NCI-H774 (cell line): ENCODE measurements at places on chromosomes 7 and 10.

- DNase-seq: no peak
These were observed 79.9 kb downstream of the FGFR2 start for GRCh38 chr10:121518333-121518732.

DNA sequence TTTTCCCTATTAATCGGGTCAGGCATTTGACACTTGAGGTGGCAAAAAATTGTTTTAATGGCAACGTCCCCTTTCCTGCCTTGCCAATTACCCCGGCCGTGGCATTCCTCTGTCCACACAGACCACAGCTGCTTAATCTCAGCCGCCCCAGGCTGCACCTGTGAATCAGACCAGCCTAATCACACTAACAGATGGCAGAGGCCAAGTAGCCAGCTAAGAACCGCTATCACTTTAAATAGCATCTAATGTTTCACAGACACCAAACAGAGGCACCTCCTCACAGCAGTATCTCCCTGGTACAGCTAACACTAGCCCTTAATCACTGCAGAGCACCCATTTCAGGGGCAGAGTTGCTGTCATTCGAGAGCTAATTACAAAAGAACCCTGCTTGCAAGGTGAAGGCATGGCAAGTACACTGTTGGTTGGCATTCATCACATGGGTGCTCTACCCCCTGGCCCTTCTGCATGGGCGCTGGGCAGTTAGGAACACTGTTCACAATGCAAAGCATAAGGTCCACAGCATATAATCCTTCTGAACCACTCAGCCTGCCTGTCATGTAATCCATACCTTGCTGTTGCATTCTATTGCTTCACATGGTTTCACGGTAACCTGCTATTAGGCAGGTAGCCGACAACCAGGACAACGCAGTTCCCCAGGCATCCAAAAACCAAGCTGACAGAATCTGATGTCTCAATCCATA, 38.8 kb downstream of the FGFR2 start:
- DNase-seq: no peak

DNA sequence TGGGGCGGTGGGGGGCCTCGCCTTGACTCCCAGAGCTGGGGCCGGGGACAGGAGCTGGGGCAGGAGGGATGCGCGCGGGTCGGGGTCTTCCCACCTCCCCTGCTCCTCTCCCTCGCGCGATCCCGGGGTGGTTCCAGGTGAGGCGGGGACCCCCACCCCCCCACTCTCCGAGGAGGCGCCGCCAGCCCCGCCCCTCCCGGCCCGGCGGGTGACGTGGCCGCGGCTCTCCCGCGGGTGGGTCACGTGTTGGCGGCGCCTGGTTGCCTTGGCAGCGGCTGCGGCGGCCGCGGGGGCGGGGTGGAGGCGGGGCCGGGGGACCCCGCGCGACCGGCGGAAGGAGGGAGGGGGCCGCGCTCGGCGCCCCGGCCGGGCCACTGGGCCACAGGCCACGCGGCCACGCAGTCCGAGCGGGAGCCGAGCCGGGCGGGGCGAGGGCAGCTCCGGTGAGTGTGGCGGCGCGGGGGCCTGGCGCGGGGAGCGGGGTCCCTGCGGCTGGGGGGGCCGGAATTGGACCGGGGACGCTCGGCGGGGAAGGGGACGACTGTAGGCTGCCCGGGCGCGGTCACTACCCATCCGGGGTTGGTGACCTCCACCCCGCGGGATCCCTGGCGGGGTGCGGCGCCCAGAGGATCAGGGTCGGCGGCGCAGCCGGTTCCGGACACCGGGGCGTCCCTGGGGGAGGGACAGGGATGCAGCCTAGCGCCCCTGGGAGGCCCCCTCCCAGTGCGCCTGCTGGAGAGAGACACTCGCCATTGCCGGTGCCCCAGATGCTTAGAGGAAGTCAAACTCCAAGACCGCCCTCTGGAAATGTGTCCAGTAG, at the start of gene ORAI2:
Gene ORAI2, plus strand, starts transcription at position 357 of the 820 bp plus-strand sequence. CDS start 5,382 bp downstream, outside the sequence.
- DNase-seq: peak; percentile 64

GRCh38 chr10:3043512-3044368, 23.6 kb upstream of the PFKP start:
- DNase-seq: peak; percentile 80

- no peak for DNase-seq
These were observed 272.3 kb upstream of the C7orf33 start for GRCh38 chr7:148318102-148318811.

DNA sequence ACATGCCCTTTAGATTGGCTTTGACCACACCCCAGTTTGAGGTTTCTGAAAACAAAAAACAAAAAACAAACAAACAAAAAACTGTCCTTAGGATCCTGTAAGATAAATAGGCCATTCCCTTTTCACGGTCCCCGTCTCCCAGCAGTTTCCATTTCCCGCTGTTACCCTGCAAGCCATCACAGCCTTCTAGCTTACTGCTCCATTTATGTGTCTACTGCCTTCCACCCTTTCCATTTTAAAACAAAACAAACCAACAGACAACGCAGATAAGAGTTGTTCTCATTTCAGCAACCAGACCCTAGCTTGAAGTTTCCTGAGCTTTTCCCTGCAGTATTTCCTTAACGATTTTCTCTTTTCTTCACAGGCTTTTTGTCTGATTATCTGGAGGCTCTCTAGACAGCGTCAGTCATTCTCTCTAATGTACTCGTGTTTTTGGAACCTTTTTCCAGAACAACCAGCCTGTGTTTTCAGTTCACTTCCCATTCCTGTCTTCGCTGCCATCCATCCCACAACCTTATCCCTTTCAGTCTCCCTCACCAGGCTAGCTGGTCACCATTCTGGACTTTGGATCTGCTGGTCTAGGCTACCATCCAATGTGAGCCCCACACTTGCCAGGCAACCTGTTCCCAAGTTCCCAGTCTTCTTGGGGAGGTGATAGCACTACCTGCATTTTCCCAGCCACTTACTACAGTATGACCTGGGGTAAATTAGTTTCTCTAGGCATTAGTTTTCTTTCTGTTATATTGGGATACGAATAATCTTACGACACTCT, 317.3 kb upstream of the FZD1 start:
- no peak for DNase-seq

- no peak for DNase-seq
These were observed 194.1 kb downstream of the FANK1 start for GRCh38 chr10:126090443-126090842.

DNA sequence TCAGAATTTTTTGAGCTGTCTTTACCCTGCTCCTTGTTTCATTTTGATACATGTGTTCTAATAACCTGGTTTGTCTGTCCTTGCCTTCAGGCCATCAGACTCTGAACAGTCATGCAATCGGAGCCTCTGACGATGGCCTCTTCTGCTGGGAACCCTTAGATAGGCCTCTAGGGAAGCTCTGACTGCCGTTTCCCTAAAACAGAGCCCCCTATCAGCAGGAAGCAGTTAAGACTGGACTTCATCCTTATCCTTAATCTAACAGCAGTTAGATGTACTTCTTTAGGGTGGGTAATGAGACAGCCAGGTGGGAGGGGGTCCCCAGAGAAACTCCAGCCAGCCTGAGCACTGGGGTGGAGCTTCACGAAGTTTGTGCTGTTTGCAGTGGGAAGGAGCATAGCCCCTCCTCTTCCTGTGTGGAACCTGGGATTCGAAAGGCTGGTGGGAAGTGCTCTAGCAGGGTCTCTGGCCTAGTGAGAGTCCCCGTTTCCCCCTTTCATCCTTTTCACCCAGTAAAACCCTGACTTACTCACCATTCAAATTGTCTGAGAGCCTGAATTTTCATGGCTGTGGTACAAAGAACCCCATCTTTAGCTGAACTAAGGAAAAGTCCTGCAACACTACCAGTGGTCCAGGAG, 28.4 kb upstream of the SORCS3 start:
- no peak for DNase-seq

- no peak for DNase-seq
These were observed 29.4 kb downstream of the TAS2R41 start for GRCh38 chr7:143507094-143507518.

DNA sequence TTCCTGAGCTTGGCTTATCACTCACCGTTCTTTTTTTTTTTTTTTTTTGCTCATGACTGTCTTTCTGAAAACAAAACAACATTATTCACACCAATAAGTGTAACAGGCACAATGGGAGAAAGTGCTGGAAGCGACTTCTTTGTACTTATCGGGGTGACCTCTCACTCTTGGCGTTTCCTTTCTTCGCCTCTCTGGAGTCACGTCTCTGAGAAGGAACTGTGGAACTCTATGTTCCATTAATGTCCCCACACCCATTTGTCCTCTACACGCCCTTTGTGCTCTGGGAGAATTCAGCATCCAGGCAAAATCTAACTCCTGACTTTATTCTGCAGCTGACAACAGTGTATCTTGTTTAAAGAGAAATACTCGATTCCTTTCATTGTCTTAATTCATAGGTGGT, 70.8 kb upstream of the FAM204A start:
- no peak for DNase-seq

GRCh38 chr7:12757443-12757842, 70.0 kb downstream of the ARL4A start:
- DNase-seq: no peak

DNA sequence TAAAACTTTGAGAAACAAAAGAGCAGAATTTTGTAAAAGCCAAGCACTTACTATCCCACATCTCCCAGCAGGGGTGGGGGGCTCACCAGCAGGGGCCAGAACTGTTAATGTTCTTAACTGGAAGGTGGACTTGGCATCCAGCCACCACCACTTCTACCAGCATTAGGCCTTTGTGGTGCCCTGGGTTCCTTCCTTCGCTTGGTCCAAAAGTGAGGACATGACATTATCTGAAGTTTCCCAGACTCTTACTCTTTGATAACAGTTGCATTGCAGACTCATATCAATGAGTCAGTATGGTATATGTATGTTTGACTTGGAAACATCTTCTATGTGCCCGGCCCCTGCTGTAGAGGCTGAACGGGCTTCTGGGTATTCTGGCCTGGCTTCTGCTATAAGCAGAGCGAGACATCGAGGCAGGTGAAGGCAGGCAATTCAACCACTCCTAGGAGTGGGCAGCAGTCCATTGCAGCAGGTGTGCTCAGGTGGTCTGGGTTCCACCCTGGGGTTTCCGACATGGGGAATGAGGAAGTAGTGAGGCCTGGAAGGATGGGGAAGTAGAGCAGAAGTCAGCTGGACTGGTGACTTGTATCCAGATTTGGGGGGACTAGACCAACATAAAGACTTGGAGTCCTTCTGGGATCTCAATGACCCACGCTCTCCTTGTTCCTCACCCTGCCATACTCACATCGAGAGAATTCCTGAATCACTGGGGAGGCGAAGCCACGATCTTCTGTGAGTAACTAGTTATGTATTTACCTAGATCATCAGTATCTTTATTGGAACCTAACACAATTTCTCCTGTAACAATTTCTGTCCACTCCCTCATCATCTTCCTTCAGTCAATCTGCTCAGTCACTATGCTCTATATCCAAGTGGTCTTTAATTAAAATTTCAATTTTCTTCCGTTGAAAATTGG, 4.1 kb downstream of the ZNF777 start:
- DNase-seq: no peak

- no peak for DNase-seq
These were observed 178.3 kb upstream of the KLF14 start for GRCh38 chr7:130912082-130912861.

DNA sequence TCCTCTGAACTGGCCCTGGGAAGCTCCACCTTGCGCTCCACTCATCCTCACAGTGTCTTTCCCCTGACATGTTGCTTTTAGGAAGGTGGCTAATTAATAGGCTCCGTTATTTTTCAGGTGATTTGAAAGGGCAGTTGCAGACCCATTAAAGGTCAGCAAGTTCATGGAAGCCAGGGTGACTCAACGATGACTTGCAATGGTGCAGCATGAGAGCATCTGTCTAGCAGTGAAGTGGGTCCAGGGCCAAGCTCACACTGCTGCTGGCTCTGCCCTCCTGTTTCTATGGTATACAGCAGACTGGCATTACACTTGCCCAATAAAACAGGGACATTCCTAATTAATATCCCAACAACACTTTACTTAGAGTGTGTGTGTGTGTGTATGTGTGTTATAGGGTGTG, 68.8 kb upstream of the WDR11 start:
- no peak for DNase-seq

DNA sequence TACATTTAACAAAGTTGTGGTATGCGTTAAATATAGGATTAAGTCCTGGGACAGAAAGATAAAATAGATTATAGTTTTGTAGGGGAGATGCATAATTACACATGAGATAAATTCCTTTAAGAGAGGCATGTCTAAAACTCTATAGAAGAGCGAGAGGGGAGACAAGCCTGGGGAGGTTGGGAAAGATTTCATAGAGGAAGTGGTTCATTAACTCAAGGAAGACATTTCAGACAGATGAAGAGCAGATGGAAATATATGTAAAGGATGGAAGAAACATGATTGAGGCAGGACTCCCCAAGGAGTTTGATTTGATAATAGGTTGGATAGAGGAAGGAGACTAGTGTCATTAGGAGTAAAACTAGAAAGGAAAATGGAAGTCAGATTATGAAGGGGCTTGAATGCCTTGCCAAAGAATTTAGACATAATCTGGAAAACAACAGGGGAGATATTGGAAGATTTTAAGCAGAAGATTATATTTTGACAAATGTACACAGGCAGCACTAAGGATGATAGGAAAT, 96.1 kb downstream of the PHTF2 start:
- DNase-seq: no peak

DNA sequence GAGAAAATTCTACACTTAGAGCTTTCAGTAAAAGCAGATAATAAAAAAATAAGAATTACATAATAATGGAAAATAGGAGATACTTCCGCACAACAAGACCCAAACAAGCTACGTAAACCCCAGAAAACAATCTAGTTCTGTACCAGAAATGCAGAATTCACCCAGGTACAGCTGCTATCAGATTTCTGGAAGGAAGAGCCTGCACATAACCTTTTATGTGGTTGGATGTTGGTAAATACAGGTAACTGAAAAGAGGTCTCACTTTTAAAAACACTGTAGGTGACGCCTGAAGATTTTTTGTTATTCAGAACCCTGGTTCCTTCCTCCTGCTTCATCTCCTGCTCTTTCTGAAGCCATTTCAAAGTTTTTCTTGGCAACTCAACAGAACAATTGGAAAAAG, 29.9 kb downstream of the PANK1 start:
- no peak for DNase-seq

DNA sequence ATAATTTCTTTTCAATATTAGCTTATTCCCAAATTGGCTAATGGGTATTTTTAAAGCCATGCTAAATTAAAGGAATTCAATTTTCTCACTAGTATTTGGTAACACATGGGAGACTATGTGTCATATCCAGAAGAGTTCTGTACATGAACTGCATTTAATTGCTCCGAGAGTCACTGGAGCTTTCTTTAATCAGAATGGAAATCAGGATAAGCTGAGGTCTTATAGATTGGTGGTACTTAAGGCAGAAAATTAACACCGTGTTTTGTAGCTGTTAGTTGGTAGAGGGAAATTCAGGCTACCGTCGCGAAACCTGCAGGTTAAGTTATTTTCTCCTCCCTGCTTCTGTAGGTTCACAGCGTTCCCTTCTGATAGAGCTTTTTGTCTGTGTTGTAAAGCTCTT, at the start of gene WEE2:
Gene WEE2, plus strand, starts transcription at position 3 of the 400 bp plus-strand sequence. CDS start 406 bp downstream, outside the sequence.
- no peak for DNase-seq

- DNase-seq: no peak
These were observed 52.8 kb downstream of the CUBN start for GRCh38 chr10:17076626-17077345.

GRCh38 chr7:46969303-46970130, 612.4 kb downstream of the TNS3 start:
- no peak for DNase-seq

DNA sequence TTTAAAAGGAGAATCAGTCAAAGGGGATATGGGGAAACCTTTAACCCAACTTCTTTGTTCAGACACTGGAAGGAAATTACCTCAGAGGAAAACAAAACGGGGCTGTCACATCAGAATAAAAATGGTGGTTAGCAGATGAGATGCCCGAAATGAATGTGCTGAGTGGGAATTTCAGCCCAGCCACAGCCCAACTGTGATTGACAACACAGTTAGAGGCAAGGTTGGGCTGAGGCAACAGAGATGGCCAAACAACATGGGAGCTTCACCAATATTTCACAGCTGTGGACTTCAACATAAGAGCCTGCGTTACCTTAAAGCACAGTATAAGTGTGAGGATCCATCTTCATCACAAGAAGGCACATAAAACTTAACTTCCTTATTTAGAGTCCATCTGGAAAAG, 133.5 kb upstream of the PTPRZ1 start:
- DNase-seq: no peak
